AG09319 (cell line): ENCODE measurements at places on chromosomes 4 and X.
A peak's percentile ranks its signal among the peaks of the same experiment; 100 is the strongest.

- no peak for DNase-seq
Measured at GRCh38 chr4:8044244-8044643, 104.6 kb upstream of the AFAP1 start.

DNA sequence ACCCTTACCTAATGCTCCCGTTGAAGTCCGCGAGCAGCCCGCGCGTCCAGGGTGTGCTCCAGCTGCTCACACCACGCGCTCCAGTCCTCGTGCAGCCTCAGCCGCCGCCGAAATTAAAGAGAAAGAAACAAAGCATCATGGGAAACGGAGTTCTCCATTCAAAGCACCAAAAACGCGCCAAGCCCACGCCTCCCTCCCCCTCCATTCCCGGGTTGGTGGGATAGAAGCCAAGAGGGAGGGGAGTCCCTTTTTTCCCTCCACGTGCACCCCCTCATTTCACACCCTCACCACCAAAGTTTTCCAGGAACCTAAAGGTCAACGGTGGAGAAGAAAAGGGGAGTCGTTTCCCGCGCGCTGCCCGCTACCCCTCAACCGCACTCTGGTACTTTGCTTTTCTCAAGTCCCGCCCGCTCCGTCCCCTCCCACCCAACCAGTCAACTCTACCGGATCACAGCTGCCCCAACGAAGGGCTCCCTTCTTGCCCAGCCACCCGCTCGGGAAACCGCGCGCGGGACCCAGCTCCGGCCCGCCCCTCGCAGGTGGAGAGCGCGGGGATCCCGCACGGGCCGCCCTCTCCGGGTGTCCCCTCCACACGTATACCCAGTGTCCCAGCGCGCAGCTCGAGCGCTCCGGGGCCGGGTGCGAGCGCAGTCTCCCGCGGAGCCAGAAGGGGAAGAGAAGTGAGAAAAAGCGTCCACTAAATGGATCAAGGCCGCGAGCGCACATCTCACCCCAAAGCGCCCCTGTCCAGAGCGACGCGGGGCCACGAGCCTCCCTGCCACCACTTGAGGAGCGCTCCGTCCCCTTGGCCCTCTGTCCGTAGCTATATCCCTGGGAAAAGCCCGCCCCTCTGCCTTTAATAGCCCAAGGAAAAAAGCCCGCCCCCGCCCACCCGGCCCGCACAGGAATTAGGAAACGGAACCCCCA, 65.1 kb upstream of the CCDC160 start:
- DNase-seq: no peak

DNA sequence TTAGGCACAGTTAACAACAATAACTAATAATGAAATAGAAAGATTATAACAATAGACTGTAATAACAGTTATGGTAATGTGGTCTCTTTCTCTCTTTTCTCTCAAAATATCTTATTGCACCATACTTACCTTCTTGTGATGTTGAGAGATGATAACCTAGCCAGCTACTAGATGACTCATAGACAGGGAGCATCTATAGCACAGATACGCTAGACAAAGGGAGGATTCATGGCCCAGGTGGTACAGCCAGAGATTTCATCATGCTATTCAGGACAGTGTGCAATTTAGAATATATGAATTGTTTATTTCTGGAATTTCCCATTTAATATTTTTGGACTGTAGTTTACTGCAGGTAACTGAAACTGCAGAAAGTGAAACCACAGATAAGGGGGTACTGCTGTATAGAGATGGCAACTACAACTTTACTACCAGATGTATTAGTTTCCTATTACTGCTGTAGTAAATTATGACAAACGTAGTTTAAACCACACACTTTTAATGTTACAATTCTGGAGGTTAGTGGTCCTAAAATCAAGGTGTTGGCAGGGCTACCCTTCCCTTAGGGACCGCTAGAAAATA, 41.8 kb upstream of the MAGED1 start:
- no peak for DNase-seq

DNA sequence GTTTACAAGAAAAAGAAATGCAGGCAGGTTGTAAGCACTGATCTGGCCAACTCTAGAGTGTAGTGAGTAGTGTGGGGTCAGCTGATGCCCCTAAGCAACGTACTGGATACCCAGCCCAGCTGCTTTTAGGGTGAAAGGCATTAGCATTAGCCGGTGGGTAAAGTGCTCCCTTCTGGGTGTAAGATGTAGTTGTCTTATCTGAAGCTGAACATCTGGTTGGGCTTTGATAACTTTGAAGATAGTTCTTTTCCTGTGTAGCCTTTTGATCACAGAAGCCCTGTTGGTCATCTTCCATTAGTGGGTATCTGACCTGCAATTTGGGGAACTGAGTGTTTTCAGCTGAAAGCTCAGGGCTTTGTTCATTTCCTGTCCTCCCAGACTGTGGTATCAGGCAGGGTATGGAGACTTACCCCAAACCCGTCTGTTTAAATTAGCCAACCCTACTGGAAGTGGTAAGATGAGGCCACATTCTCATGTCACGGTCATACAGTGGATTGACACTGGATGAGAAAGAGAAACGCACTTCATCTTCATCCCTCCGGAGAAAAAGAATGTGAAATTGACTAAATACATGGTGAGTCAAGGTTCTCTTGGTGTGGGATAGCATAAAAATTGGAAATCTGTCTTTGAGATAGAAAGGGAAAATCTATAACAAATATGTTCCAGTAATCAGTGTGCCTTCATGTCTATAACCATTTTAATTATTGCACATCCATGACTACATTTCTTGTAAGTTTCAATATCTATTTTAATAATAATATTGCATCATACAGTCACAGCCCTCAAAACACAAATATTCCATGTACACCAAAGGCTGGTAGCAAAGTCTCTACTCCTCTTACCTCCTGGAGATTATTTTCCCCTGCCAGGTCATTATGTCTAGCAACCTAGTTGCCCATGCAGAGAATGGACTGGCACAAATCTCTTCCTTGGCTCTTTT, 8.7 kb downstream of the RHOH start:
- DNase-seq: no peak

DNA sequence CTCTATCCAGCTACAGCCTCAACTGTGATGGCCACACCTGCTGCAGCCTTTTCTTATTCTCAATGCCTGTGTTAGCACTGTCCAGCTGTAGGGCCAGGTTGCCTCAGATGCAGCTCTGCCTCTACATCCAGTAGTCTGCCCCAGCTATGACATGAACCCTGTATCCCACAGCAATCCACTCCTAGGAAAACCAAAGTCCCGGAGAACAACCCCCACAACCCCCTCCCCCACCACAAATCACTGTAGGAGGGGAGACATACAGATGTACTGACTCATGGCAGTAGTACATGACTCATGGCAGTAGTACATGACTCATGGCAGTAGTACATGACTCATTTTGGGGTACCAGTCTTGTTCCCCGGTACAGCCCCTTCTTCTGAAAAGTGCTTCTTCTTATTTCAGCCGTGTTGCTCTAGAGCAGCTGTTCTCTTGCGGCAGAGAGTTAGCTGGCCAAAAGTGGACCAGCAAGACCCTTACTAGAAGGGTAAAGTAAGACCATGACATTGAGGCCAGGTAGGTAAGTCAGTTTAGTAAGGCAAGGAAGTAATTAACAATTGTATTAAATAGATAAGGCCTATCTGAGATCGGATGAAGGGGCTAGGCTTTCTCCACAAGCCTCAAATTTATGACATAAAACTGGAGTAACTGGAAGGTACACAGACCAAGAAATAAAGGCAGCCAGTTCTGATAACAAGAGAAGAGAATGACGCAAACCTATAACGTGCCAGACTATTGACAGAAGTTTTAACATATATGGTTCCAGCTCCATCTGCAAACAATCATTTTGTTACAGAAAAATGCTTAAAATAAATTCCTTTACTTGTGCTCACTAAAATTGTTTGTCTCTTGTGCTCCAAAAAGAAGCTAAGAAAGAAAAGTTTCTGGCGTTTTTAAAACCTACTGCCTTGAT, 221.4 kb downstream of the TACR3 start:
- DNase-seq: peak; percentile 56
